ENCODE measurements at places on chromosomes 5 and 9.

DNA sequence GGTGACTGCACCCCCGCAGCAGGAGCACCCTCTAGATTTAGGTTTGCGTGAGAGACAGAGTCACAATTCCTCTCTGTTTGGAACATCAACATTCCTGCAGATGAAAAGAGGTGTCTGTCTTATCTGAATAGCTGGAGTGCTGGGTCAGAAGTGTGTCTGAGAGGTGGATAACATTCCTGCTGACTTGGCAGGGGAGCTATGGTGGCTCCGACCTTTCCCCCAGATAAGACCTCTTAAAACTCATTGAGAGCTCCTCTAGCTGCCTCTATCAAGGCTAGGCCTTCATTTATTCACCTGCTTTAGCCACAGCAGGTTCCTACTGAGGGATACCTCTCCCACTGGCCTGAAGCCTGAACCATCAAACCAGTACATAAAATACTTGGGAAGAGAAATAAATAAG is 615.5 kb downstream of the LRRC70 start:
- no peak overlapping the region for H3K27ac ChIP-seq
- no peaks in the 10 kb centered on the region for H3K4me1 ChIP-seq
- no peak for DNase-seq
- no peak overlapping the region for H3K4me3 ChIP-seq
- H3K36me3 ChIP-seq = no peaks in the 10 kb centered on the region
- H3K27me3 ChIP-seq = no peaks in the 10 kb centered on the region

DNA sequence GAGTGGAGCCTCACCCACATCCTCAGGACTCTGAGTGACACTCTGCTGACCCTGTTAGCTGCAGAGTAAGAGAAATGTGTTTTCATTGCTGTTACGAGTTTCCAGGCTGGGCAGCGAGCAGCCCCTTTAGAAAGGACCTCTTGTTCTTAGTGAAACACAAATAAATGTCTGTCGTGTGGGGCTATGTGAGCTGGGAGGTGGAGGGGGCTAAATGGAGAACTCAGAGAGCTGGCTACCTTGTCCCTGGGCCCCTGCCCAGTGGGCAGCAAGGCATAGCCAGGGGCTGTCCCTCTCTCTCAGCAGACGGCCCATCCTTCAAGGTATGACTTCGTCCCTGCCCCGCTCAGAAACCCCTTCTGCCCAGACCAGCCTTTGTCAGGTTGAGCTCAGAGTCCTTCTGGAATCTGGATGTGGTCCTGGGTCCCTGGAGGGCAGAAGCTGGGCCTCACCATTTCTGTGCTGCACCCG is 10.2 kb downstream of the DCANP1 start:
- no peak overlapping the region for H3K27ac ChIP-seq
- peaks cover 2% of the 10 kb centered on the region for H3K4me1 ChIP-seq
- no peaks in the 10 kb centered on the region for H3K36me3 ChIP-seq
- no peak for DNase-seq
- H3K4me3 ChIP-seq = no peak overlapping the region
- H3K27me3 ChIP-seq = peaks cover 64% of the 10 kb centered on the region

DNA sequence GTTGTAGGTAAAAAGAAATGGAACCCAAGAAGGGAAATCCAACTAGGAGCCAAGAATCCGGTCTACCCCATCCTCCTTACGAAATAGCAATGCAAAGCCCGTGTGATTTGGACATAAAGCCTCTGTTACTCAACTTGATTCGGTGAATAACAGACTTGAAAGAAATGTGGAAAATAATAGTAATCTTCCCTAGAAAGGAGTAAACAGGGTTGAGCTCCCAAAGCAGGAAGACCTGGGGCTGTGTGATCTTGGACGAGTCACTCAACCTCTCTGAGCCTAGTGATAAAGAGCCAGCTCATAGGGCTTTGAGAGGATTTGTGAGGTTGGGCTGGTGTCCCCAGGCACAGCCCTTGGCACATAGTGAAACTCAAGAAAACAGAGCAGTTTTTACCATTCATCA is 42.7 kb upstream of the IL17B start:
- no peaks in the 10 kb centered on the region for H3K27me3 ChIP-seq
- no peaks in the 10 kb centered on the region for H3K4me1 ChIP-seq
- H3K27ac ChIP-seq = no peak overlapping the region
- DNase-seq = no peak
- no peaks in the 10 kb centered on the region for H3K36me3 ChIP-seq
- no peak overlapping the region for H3K4me3 ChIP-seq

GRCh38 chr5:88248743-88249540 is 19.7 kb downstream of the TMEM161B start:
- H3K27me3 ChIP-seq = no peaks in the 10 kb centered on the region
- no peaks in the 10 kb centered on the region for H3K36me3 ChIP-seq
- no peak overlapping the region for H3K4me3 ChIP-seq
- DNase-seq = no peak
- H3K4me1 ChIP-seq = peaks cover 41% of the 10 kb centered on the region
- H3K27ac ChIP-seq = no peak overlapping the region

DNA sequence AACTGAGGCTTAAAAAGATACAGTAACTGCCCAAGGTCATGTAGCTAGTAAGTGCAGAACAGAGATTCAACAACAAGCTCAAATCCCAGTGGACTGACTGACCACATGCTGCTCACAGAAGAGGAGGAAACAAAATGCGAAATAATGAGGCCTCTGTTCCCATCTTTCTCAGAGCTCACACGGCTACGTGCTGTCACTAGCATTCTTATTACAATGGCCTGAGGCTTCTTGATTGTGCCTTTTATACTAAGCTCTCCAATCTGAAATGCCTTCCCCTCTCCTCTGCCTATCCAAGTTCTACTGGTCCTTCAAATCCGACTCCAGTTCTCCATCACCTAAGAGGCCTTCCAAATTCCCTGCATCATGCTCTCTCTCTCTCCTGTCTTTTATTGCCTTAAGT is 26.0 kb downstream of the SGTB start:
- H3K36me3 ChIP-seq = peaks cover 26% of the 10 kb centered on the region
- H3K4me1 ChIP-seq = peaks cover 4% of the 10 kb centered on the region
- no peaks in the 10 kb centered on the region for H3K27me3 ChIP-seq
- no peak for DNase-seq

DNA sequence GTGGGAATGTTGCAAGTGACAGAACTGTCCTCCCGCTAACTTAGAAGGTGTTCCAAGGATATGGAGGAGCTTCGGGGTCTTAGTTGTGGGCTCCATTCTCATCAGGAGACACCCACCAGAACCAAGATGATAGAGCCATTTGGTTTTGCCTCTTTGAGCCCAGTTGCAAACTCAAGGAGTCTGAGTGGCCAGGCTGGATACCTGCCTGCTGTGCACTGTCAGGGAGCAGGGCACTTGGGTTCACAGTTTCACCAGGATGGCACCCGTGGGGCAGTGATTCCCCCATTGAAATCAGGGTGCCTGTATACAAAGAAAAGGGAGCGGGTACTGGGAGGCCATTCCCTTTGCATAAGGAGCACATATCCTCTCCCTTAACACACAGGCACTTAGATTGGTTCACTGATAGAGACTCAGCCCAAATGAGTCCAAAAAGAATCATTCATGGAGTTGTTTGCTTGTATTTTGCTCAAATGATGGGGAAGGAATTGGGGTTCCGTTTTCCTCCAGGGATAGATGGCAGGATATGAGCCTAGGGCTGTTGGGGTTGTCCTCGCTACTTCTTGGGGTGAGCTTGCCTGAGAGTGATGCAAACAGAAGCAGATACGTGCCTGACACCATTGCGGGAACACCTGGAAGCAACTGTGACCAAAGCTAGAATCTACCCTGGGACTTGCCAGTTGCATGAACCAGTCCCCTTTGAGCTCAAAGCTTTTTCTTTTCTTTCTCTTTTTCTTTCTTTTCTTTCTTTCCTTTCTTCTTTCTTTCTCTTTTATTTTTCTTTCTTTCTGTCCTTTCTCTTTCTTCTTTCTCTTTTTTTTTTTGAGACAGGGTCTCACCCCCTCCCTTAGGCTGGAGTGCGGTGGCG is 1.3 kb upstream of the PRR7 start:
- peaks cover 70% of the 10 kb centered on the region for H3K36me3 ChIP-seq
- peaks cover 42% of the 10 kb centered on the region for H3K4me1 ChIP-seq
- H3K27me3 ChIP-seq = no peaks in the 10 kb centered on the region
- DNase-seq = no peak
- peak overlapping the region; percentile 97 for H3K27ac ChIP-seq

- H3K36me3 ChIP-seq = no peaks in the 10 kb centered on the region
- H3K27me3 ChIP-seq = no peaks in the 10 kb centered on the region
- no peak overlapping the region for H3K4me3 ChIP-seq
- no peak for DNase-seq
- no peaks in the 10 kb centered on the region for H3K4me1 ChIP-seq
Measured at GRCh38 chr9:10875752-10876151, 262.9 kb upstream of the PTPRD start.

- no peak overlapping the region for H3K4me3 ChIP-seq
- H3K27me3 ChIP-seq = no peaks in the 10 kb centered on the region
- no peaks in the 10 kb centered on the region for H3K4me1 ChIP-seq
Measured at GRCh38 chr5:118637947-118638670, 350.2 kb downstream of the DTWD2 start.

DNA sequence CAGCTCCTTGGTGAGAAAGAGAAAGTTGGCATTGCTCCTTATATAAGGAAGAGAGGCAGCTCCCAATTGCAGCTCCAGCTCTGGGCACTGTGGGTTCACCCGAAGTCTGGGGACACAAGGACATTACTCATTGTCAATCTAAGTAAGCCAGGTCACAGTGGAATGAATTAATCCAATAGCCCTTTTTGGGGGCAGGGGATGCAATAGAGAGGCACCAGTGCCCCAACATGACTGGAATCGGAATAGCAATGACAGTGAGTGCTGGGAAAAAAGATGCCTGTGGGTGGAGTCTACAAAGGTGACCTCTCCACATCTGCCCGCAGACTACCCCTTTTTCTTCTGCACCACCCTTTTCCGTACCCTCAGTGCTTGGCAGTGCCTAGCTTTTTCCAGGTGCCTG is 11.1 kb upstream of the NEUROG1 start:
- peaks cover 20% of the 10 kb centered on the region for H3K4me1 ChIP-seq
- H3K36me3 ChIP-seq = peaks cover 4% of the 10 kb centered on the region
- DNase-seq = no peak
- no peak overlapping the region for H3K27ac ChIP-seq
- no peak overlapping the region for H3K4me3 ChIP-seq

DNA sequence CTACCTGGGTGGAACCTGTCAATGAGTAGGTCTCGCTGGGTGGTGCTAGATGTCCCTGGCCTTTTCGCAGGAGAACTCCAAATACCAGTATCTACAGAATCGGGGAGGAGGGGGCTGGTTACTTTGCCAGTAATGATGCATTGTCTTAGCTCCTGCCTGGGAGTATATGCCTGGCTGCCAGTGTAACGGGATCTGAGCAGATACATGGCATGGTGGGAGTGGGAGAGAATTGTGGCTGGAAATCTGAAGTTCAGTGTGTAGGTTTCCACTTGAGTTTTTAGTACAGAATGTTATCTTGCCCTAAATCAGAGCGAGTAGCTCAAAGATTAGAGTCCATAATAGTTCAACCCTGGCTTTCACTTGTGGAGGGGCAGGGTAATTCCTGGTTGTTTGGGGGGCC is 38.0 kb upstream of the FANCC start:
- H3K27ac ChIP-seq = no peak overlapping the region
- no peak for DNase-seq
- H3K4me3 ChIP-seq = no peak overlapping the region
- H3K27me3 ChIP-seq = peaks cover 40% of the 10 kb centered on the region
- no peaks in the 10 kb centered on the region for H3K36me3 ChIP-seq
- H3K4me1 ChIP-seq = no peaks in the 10 kb centered on the region

GRCh38 chr5:124725040-124725434 is 21.4 kb downstream of the ZNF608 start:
- H3K27me3 ChIP-seq = no peaks in the 10 kb centered on the region
- H3K4me1 ChIP-seq = no peaks in the 10 kb centered on the region
- no peaks in the 10 kb centered on the region for H3K36me3 ChIP-seq
- no peak overlapping the region for H3K4me3 ChIP-seq

GRCh38 chr5:103589357-103589756 is 26.8 kb upstream of the NUDT12 start:
- H3K4me3 ChIP-seq = no peak overlapping the region
- no peaks in the 10 kb centered on the region for H3K36me3 ChIP-seq
- DNase-seq = no peak
- H3K27ac ChIP-seq = no peak overlapping the region

GRCh38 chr9:107949061-107949460 is 459.5 kb upstream of the KLF4 start:
- H3K27me3 ChIP-seq = no peaks in the 10 kb centered on the region
- no peak overlapping the region for H3K4me3 ChIP-seq
- no peaks in the 10 kb centered on the region for H3K36me3 ChIP-seq
- H3K4me1 ChIP-seq = no peaks in the 10 kb centered on the region
- DNase-seq = no peak
- no peak overlapping the region for H3K27ac ChIP-seq

- no peak for DNase-seq
- peak overlapping the region; percentile 85 for H3K4me3 ChIP-seq
- peak overlapping the region; percentile 94 for H3K27ac ChIP-seq
Measured at GRCh38 chr5:81007637-81008027, 47.5 kb downstream of the RASGRF2 start.

DNA sequence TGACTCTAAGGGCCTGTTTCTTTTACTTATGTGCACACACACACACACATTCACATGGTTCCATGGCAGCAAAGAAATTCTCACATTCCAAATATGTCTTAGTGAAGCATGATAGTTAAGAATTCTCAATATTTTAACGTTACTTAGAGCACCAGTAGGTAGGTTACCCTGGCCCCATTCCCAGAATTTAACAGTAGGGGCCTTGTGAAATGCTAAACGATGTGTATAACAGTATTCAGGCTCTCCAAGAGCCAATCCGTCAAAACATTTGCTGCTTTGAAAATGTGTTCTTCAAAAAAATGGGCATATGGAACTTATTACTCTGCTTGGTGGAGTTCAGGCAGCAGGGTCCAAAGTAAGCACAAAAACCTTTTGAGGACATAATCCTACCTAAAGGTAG is 93.7 kb upstream of the DAB2 start:
- DNase-seq = no peak
- no peak overlapping the region for H3K4me3 ChIP-seq

DNA sequence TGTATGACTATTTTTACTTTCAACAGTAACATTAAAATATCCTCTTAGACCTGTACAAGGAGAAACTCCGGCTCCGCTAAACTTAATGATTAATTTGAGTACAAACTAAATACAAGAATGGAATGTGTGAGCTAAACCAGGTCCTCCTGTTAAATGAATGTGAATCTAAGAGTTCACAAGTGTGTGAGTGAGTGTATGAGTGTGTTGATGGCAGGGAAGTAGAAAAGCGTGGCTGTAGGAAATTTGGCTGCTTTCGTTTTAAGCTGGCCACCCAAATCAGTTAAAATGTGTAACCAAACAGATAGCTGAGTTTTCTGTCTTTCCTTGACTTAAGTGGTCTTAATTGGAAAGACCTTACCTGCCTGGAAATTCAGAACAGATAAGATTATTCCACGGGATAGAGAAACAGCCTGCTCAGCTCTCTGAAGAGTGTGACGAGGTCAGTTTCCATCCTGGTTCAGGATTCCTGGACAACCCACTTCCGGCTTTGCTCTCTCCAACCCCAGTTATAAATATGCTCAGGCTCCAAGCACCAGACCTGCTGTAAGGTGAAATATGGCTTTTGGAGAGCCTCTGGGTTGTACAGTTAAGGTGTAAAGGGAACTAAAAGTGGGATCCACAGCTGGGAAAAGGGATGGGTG is 908.6 kb upstream of the EDIL3 start:
- DNase-seq = no peak
- H3K27ac ChIP-seq = no peak overlapping the region
- H3K4me3 ChIP-seq = no peak overlapping the region
- no peaks in the 10 kb centered on the region for H3K4me1 ChIP-seq
- H3K27me3 ChIP-seq = no peaks in the 10 kb centered on the region
- no peaks in the 10 kb centered on the region for H3K36me3 ChIP-seq

- H3K4me3 ChIP-seq = no peak overlapping the region
- H3K27ac ChIP-seq = no peak overlapping the region
- H3K27me3 ChIP-seq = peaks cover 16% of the 10 kb centered on the region
- no peaks in the 10 kb centered on the region for H3K4me1 ChIP-seq
Measured at GRCh38 chr9:79362100-79363081, 209.4 kb upstream of the TLE4 start.

Measured in effector memory CD8-positive, alpha-beta T cell (primary cell).